ENCODE measurements at places on chromosomes 7 and 10.
A peak's percentile ranks its signal among the peaks of the same experiment; 100 is the strongest.

DNA sequence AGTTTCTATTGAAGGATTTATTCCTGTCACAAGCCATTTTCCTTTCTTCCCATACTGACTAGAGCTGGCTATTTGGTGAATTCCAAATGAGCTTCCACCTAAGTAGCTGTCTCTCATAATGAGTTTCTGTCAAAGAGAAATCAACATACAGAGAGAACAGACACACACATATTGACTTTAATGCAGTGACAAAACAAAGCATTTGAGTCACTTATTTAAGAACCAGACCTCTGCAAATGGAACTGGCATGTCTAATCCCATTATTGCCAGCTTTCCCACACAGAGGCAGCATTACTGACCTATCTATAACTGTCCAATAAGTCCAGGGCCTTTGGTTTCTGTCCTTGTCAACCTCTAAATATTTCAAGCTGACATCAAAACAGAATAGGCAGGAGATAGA lies 179.3 kb upstream of the CSTF2T start:
- DNase-seq: no peak

DNA sequence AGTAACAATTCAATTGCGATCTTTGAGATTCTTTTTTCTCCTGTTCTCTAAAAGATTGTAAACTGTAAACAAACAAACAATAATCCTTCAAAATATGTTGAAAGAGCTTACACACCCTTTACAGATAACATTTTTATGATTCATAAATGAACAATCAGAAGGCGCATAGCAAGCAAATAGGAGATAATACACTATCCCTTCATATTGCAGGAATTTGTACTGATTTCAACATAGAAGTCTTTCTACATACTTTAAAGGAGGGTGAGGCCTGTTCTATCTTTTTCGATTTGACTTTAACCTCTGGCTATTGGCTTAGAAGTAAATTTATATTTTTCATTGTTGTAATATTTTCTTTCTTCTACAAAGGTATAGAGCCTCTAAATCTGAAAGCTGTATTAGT lies 57.2 kb downstream of the TFEC start:
- no peak for DNase-seq

DNA sequence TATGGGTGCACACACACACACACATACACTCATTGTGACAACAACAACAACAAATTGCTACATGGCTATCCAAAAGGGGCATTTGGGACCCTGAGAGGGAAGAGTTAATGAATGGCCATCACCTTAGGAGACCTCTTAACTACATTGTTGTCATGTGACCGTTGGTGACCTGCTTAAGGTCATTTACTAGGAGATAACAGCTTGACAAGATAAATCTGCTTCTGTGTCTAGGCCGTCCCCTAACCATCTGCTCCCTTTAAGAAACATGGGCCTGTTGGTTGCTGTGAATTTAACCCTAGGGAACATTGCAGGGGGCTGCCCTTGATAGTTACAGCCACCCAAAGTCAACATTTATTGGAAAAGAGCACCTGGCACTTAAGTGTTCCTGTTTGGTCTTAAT lies 29.7 kb downstream of the C1QL3 start:
- DNase-seq: no peak

- no peak for DNase-seq
Measured at GRCh38 chr10:109743146-109743545, 180.2 kb downstream of the XPNPEP1 start.

GRCh38 chr10:113960617-113961181 lies 83.0 kb upstream of the ADRB1 start:
- DNase-seq: no peak

GRCh38 chr10:127855591-127855881 lies 37.2 kb downstream of the CLRN3 start:
- DNase-seq: no peak

GRCh38 chr10:129459762-129460539 lies 7.1 kb upstream of the MGMT start:
- no peak for DNase-seq

DNA sequence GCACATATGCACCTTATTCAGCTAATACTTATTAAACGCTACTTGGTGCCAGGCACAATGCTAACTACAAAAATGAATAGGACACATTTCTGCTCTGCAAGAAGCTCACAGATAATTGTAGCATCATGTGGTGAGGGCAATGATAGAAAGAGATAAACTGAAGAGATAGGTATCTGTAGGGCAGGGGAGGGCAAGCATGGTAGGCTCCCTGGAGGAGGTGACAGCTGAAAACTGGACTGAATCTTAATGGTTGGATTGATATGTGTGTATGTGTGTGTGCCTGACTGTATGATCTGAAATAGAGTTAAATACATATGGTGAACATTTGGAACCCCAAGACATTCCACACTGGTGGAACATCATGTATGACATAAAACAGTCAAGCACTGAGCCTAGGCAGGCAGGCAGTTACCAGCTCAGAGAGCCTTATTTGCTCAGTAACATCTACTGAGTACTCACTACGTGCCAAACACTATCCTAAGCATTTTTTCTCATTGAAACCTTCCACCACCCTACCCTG lies 4.8 kb upstream of the CEP55 start:
- no peak for DNase-seq

DNA sequence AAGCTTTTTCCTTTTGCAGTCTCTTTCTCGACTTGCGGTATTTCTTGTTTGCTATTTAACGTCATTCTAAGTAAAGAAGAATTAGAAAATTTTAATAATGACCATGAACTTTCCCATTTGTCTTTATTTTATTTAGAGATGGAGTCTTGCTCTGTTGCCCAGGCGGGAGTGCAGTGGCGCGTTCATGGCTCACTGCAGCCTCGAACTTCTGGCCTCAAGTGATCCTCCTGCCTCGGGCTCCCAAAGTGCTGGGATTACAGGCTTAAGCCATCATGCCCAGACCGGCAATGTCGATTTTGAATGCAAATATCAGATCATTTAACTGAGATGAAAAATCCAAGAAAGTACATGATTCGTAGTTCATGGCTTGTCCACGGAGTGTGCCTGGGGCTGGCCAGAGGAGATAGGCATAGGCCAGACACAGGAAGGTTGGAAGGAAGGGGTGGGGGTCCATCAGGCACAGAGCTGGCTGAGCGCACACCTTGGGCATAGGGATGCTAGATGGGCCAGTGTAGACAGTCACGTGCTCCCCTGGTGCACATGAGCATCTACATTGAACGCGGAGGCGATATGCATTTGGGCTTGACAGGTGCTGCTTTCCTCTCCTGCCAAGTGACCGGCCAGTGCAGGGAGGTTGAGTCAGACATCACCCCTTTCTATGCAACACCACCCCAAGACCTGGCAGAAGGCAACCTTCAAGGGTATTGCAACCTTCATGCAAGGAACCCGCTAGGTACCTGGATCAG lies 38.9 kb upstream of the DAGLB start:
- no peak for DNase-seq

DNA sequence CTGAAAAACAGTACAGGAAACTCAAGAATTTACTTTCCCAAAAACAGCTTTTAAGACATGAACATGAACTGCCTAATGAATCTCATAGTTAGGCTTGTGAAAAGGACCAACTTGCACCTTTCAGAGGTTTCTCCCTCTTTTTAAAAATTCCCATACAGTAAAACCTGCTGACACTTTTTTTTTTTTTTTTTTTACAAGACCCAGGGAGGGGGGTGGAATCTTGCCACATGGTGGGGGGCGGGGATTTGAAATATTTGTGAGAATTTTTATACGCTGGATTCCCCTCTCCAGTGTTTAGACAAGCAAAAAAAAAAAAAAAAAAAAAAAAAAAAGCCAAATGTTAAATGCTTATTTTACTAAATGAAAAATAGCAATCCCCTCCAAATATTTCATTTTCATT lies 57.4 kb downstream of the HIBADH start:
- DNase-seq: no peak

DNA sequence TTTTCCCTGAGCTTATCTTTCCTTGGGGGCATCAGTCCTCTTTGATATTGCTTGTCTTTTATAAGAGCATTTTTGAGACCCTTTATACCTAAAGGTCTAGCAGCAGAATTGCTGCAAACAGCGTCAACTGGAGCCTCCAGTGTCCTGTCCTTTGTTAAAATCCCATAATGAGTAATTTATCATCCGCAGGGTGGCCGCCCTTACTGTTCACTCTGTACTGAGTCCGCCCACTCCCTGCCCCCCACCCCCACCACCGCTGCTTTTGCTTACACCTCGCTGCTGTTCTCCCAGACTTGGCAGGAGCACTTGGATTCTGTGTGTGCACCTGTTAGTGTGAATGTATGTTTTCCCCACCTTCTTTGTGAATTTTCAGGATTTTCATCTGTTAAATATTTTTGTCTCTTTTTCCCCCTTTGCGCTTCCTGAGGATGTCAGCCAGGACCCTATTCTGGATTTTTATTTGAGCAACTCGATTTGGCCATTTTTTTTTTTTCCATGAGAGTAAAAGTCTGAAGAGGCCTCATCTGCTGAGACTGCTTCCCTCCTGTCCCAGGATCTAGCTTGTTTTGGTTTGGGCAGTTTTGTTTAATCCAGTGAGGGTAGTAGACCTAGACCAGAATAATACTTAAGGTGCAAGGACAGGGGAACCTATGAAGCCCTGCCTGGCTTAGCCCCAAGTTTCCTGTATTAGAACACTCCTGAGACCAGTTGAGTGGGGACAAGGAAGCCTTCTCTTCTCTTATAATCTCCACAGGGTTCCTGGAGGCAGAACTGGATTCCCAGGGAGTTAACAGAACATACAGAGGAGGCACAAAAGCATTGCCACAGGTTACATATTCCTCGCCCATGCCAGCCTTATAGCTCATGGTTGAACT lies 8.2 kb downstream of the AGFG2 start:
- DNase-seq: no peak

- DNase-seq: no peak
Measured at GRCh38 chr7:149353739-149354504, 91.9 kb downstream of the ZNF783 start.

- DNase-seq: no peak
Measured at GRCh38 chr10:44460416-44460815, 75.5 kb upstream of the CXCL12 start.

DNA sequence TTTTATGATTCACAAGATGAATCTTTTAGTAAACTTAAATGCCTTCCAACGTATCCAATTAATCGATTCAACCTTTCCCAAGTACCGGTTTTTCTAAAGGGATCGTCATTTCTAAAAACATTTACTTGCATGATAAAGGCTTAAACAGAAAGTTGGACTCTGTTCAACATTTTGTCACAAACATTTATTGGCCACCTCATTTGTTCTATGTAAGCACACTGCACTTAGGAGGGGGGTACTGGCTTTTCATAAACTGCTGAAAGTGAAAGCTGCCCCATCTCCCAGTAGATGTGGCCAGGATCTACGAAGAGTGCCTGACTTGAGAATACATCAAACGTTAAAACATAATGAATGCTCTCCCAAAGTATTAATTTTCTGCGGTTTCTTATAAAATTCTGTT lies 37.3 kb upstream of the LAMB4 start:
- no peak for DNase-seq

- no peak for DNase-seq
Measured at GRCh38 chr10:131121511-131122035, 189.9 kb downstream of the TCERG1L start.

GRCh38 chr10:97025613-97026242 lies 160.0 kb downstream of the SLIT1 start:
- DNase-seq: peak; percentile 14

DNA sequence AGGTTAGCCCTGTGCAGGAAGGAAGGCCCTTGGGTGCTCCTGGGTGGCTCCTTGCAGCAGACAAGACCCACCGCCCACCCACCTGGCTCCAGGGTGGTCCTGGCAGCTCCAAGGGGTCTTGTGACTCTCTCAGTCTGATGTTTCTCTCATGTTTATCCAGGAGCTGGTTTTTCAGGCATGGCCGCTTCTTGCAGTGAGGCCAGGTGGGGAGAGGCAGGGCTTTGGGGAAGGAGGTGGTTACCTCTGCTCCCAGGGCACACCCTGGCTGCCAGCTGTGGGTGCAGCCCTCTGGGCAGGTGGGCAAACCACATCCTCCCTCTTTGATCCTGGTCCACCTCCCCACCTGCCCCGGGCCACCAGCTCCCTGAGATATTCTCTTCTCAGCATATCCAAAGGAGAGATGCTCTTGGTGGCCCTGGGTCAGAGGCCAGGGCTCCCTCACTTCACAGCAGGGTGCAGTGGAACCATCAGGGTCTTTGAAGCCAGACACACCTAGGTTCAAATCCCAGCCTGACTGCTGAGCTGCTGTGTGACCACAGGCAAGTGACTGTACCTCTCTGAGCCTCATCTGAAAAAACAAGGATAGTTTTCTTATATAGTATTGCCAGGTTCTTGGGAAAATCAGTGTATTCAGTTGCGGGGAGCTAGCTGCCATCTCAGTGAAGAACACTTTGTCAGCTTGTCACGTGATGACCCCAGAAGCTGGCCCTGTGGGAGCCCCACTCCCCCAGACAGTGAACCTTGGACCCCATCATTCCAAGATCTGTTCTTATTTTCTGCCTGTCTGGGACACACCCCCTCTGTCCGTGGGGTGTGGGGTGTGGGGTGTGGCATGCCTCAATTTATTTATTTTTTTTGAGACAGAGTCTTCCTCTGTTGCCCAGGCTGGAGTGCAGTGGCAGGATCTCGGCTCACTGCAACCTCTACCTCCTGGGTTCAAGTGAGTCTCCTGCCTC lies 11.5 kb downstream of the GTF2IRD1 start:
- no peak for DNase-seq

DNA sequence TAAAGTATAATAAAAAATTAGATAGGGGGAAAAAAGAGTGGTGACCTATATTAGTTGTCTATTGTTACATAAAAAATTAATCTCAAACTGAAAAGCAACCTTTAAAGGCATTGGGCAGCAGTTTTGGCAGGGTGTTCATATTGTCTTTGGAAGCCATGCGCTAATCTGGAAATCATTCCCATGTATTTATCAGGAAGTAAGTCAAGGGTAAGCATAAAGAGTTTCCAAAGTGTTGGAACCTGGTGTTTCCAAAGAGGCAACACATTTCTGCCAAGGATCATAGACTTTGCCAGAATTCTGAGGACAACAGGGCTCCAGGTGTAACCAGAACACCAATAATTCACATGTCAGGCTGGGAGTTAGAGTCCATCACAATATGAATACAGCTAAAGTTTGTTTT lies 55.7 kb upstream of the EGFR start:
- no peak for DNase-seq

DNA sequence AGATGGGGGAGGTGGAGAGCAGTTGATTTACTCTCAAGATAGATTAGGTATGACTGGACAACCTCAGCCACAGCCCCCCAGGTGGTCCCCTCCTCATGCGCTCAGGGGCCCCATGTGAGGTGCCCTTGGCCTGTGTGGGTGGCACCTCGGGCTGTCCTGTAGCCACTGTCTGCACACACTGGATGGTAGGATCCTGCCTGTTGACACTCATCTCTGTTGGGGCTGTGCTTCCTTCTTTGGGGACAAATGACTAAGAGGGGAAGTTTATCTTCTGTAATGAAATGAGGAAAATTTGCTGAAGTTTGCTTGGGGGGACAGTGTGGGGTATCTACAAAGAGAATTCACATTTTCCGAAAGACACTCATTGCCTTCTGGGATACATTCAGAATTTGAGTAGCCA lies 53.6 kb upstream of the ANTXRL start:
- no peak for DNase-seq

- no peak for DNase-seq
Measured at GRCh38 chr7:123433665-123434064, 100.7 kb downstream of the IQUB start.

GRCh38 chr7:156776527-156776926 lies 116.5 kb downstream of the LMBR1 start:
- DNase-seq: no peak

Measured in stimulated activated CD8-positive, alpha-beta memory T cell treated with anti-CD3 and anti-CD28 coated beads, Interleukin-15, amount 100 ng/mL, for 24 hours (primary cell).